GDM1 (cell line): ENCODE measurements at places on chromosomes 4 and X.

- no peak for DNase-seq
Observed at GRCh38 chrX:47232803-47233332, at the start of gene USP11. Gene USP11 (plus strand): TSS chrX:47233009. CDS start chrX:47233044, 35 bp downstream.

- DNase-seq: no peak
Observed at GRCh38 chrX:10633722-10634121, 13.3 kb upstream of the MID1 start.

DNA sequence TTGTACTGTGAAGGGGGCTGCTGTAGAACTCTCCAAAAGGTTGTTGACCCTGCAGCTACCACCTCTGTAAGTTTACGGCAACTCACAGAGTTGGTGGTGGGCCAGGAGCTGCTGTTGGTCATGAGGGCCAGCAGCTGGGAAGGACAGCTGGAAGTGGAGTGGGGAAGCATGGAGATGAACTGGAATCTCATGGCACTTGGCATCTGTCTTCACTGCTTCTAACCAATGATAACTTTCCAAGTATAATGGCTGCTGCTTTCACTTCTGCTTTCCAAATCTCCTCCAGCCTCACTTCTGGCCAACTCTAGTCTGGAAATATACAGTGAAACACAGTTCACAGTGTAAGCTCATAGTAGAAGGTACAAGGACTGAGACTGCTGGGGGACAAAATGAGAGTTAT lies 126.5 kb upstream of the INTU start:
- DNase-seq: no peak

DNA sequence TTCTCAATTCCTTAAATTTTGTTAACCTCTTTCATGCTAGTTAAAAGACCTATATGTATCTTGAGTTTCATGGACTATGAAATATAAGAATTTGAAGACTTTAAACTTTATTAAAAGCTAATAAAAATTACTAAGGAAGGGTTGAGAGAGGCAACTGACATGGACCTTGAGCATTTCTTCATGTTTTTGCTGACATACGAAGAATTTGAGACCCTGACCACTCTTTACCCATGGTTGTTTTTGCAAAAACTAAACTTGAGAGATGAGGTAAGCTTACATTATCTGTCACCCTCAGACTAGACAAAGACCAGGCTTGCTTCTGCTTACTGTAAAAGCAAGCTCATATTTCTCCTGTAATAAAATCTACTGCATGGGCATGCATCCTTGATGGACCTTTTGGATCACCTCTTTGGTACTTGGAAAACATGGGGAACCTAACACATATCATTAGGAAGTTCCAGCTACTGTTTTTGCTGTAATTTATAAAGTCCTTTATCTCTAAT lies 338.2 kb upstream of the PABPC4L start:
- DNase-seq: no peak

GRCh38 chrX:91311969-91312368 lies 122.7 kb upstream of the PABPC5 start:
- DNase-seq: no peak

DNA sequence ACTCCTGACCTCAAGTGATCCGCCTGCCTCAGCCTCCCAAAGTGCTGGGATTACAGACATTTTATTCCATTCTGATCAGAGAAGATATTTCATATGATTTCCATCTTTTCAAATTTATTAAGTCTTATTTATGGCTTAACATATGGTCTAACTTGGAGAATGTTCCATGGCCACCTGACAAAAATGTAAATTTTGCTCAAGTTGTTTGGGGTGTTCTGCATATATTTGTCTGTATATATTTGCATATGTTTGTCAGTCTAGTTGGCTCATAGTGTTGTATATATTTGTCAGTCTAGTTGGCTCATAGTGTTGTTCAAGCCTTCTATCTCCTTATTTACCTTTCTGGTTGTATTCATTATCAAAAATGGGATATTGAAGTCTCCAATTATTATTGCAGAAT lies 16.2 kb upstream of the ATRX start:
- DNase-seq: no peak

DNA sequence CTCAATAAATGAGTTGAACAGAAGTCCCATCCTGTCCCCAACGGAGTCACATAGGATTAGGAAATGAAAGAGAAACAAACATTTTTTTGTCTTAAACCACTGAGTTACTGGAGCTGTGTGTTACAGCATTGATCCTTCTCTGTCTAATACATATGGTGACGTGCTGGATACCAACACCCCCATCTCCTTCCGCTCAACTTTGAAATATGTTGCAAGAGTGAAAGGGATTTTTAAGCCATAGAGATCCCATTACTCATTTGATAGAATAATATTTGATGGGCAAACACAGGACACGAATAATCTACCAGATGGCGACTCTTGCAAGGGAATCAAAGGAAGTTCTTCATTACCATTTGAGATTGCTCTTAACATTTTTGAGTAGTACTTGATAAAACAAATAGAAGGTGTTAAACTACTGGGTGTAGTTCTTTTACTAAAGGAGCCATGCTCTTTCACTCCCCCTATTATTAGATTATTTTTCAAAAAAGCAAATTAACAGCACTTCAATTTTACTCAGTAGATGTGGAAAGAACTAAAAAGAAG lies 140.5 kb downstream of the PACRGL start:
- no peak for DNase-seq

DNA sequence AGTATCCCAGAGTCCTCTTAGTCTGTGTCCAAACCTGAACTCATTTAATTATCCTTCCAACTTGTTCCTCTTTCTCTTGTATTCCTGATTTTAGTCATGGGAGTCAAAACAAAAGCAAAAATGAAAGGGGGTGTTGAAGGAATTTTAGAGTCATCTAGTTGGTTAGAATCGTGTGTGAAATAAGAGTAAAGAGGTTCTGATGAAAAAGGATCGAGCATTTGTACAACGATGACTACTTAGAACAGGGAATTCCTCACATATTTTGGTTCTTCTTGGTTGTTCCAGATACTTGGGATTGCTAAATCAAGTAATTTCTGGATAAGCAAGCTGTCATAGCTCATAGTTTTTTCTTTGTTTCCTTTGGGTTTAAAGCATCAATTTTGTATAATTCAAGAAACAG lies 194.4 kb downstream of the BCOR start:
- DNase-seq: no peak

DNA sequence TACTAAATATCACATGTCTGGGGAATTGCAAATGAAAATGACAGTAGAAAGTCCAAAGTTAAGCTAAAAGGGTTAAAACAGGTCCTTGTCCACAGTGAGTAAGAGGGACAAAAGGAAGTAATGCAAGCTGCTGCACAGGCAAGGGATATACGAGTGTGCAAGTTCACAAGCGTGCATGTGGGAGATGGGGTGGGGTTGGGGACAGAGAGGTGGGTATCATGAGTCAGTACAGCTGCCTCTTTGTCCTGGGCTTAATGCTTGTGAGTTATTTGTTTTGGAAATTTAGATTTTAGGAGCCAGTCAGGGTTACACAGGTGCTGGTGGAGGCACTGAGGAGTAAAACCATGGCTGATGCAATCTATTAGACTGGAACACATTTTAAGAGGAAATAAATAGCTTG lies 3.3 kb upstream of the GPRASP2 start:
- DNase-seq: no peak

GRCh38 chr4:95058991-95059390 lies 301.2 kb downstream of the BMPR1B start:
- no peak for DNase-seq

DNA sequence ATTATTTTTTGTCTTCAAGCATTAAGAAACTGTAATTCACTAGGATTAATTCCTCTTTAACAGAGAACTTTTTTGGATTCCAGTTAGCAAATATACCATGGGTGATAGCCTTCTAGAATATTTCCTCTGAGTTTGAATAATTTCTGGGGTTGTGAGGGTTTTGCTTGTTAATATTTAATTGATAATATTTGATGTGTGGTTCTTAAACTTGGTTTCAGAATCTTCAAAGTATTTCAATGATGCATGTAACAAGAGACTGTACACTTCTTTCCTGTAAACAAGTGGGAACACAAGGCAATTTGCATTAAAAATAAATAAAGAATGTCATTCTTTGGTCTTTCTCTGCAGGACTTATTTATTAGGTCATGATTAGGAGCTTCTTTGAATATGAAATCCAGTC lies 9.5 kb upstream of the C4orf51 start:
- no peak for DNase-seq

DNA sequence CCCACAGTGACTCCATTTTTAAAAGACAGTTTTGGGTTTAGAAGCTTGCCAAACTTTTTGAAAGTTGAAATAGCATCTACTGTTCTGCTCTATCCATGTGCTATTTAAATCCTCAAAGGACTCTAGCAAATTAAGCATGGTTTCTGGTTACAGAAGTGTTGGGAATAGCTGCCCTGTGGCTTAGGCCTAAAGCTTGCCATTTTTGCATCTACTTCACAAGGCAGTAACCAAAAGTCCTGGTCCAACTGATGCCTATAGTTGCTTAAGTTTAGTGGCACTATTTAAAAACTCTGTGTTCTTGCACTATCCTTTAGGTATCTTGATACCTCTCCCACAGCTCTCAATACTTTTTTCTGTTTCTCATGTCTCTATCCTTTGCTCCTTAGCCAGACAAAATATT lies 251.0 kb upstream of the GPC4 start:
- DNase-seq: no peak

- DNase-seq: no peak
Observed at GRCh38 chrX:74080165-74080564, 223.8 kb upstream of the ZCCHC13 start.

GRCh38 chr4:159229164-159229563 lies 126.3 kb downstream of the RAPGEF2 start:
- DNase-seq: no peak

GRCh38 chrX:37755025-37755424 lies 24.8 kb upstream of the CYBB start:
- DNase-seq: peak; percentile 86

- peak; percentile 14 for DNase-seq
Observed at GRCh38 chr4:17112292-17112659, 213.8 kb upstream of the LDB2 start.

- peak; percentile 4 for DNase-seq
Observed at GRCh38 chr4:151407466-151408379, 1.3 kb upstream of the FHIP1A start.

DNA sequence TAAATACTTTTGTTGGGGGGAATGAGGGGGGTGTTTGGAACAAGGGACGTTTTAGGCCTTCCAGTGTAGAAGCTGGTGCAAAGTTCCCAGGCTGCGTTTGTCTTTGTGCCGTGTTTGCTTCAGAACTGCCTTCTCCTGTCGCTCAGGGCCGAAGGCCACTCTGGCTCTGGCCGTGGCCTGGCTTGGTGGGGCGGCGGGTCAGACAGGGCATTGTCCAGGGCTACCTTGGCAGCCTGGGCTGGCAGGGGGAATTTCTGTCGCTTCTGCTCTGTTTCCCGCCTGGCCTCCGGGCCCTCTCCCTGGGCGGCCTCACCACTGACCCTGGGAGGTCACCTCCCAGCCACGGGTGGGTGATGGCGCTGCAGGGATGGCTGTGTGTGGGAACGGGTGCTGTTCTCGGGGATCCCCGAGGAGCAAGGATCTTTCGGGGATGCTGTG lies 140.0 kb downstream of the COL4A6 start:
- DNase-seq: no peak

- DNase-seq: no peak
Observed at GRCh38 chr4:123390846-123391456, 5.6 kb upstream of the SPRY1 start.

- DNase-seq: no peak
Observed at GRCh38 chr4:108048157-108048556, 58.5 kb downstream of the HADH start.

- DNase-seq: no peak
Observed at GRCh38 chrX:133229361-133229760, 11.2 kb upstream of the TFDP3 start.

DNA sequence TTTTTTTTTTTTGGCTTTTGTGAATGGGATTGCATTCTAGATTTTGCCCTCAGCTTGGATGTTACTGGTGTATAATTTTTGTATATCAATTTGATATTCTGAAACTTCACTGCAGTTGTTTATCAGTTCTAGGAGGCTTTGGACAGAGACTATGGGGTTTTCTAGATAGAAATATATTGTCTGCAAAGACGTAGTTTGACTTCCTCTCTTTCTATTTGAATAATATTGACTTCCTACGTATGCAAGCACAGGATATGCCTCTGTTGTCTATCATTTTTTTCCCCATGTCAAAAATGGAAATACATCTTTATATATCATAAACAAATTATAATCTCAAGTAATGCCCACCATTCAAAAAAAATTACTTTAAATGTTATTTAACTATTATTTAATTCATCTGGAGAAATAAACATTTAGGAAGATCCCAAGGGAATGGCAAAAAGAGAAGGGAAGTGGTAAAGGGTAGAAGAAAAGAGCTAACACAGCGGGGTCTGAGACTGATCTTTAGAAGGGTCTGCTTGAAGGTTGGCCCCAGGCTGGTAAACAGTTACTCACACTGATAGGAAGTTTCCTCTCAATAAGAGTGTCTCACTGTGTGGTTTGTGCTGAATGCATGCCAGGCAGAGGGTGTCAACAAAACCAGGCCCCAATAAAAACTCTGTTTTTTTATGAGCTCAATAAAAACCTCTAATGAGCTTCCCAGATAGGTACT lies 35.7 kb downstream of the ZNF518B start:
- no peak for DNase-seq

DNA sequence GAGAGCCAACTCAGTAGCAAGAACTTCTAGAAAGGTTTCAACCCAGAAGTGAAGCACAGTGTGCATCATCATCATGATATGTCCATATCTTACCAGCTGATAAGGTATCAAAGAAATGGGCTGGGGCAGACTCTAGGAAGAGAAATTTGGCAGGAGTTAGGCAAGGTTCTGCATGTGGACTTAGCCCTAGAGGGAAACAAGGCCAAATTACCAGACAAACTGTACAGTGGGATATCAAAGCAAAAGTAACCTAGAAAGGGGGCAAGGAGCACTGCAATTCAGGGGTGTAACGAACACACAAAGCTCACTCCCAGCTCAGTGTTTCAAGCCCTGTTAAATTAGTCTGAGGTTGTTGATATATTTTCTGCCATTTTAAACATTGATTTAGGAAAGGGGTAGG lies 407.4 kb downstream of the SMARCA1 start:
- DNase-seq: no peak

DNA sequence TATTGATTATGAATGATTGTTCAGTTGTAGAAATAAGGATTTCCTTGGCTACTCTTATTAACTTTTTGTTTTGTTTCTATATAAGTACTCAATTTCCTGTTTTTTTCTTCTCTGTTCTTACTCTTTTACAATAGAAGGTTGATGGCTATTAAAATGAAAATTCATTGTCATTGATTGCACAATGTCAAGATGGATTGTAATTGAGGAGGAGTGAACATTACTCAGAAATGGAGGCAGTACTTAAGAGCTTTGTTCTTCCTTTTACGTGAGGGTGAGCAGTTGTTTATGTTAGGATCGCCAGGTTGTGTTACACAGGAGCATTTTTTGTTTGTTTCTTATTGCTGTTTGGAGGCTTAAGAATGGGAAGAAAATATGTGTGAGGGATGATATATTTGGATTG lies 2062.4 kb downstream of the ARAP2 start:
- no peak for DNase-seq
